ENCODE measurements at places on chromosomes 5 and 9. TPM values are rescaled to one million over a fixed set of nuclear protein-coding genes. Genes with fewer than 3 reads are reported as not detected.

Gene GDF9
- total RNA-seq: 1.7 TPM

DNA sequence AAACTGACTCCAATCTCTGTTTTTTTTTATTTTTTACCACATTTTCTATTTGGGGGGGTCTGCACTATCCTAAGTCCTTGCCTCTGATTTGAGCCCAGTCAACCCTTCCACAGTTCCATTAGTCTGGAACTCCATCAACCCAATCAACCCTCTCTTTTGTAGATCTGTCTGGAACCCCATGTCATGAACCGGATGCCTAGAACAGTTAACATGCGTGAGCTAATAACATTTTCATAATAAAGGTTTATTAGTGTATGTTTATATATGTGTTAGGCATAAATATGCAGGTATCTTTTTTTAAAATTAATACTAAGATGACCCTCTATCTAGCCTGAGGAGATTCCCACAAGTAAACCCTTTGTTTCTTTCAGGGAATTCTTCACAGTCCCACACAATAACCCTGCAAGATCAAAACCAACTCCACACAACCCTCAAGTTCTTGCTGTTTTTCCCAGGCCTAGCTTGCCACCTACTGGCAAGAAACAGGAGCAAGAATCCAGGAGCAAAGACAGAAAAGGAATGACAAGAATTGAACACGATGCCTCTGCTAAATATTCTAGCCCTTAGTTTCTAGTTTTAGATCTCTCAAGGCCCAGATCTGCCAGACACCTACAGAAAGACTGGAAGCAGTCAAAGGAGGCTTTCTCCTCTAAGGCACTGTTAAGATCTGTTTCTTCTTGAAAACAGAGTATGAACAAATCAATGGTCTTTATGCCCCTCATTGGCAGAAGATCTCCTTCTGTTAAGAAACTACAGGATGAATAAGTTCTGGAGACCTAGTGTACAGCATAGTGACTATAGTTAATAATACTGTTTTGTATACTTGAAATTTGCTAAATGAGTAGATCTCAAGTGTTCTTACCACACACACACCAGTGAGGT, 100.4 kb downstream of the TRIM36 start:
- DNase-seq: peak; percentile 80

DNA sequence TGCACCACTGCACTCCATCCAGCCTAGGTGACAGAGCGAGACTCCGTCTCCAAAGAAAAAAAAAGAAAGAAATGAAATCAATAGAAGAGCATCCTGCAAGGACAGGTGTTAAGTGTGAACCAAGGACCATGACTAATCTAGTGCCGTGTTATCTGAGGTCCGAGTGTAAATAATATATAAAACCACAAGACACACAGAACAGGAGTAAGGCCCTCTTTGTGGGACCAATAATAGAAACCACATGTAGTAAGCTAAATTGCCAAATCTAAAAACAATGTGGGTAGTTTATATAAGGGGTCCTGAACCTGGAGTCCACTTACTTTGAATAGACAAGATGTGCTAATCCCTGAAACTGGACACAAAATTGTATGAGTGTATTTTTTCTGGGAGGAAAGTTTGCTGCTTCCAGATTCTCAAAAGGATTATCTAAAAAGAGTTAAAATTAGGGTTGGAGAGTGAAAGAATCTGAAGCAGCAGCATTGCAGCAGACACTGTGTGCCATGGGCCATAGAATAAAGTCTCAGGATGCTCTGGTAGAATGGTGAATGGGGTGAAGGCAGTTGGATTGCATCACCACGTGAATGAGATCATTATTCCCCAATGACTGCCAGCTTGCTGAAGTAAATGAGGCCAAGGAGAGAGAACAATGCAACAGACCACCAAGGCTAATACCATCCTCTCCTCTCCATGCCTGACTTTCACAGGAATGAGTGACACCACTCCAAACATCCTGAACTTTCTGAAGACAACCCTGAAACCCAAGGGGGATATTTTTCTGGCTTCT, 222.7 kb downstream of the DCP2 start:
- DNase-seq: no peak

GRCh38 chr9:77561331-77562018, 86.6 kb downstream of the GNA14 start:
- no peak for DNase-seq

GRCh38 chr9:13446938-13447842, 167.7 kb upstream of the MPDZ start:
- peak; percentile 53 for DNase-seq

- DNase-seq: peak; percentile 50
Measured at GRCh38 chr9:70020991-70021571, 22.6 kb upstream of the MAMDC2 start.

Gene MUSK
- 10.8 TPM for total RNA-seq

DNA sequence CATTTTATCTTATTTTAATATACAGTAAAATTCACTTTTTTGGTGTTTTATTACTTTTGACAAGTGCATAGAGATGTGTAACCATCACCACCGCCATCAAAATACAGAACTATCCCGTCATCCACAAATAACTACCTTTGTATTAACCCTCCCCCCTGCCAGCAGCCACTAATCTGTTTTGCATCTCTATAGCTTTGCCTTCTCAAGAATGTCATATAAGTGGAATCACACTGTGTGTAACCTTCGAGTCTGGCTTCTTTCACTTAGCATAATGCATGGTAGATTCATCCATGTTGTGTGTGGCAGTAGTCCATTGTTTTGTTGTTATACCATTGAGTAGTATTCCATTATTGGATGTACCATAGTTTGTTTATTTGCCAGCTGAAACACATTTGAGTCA, 98.8 kb downstream of the BOD1 start:
- no peak for DNase-seq

- peak; percentile 30 for DNase-seq
Measured at GRCh38 chr9:129401623-129402370, 219.1 kb downstream of the C9orf50 start.

Gene CDC37L1
- 61.9 TPM for total RNA-seq

Gene CTXN3
- total RNA-seq: 4.6 TPM

GRCh38 chr5:393846-394275, 49.1 kb upstream of the EXOC3 start:
- DNase-seq: no peak

DNA sequence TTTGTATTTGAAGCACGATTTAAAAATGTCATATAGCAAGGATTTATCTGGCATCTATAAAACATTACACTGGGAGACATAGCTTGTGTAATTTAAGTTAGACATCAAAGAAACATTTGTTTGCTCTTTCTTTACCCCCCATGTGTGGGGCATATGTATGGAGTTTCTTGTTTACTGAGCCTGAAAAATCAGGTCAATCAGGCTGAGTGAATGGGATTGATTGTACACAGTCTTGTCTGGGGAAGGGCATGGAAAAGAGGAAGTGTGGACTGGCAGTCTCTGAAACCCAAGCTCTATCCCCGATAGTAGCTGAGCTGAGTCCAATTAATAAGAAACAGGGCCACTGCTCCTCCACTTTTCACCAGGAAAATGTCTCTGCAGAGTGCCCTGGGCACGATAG, 49.4 kb downstream of the SLC46A2 start:
- DNase-seq: no peak

Gene FREM1
- 18.2 TPM for total RNA-seq

DNA sequence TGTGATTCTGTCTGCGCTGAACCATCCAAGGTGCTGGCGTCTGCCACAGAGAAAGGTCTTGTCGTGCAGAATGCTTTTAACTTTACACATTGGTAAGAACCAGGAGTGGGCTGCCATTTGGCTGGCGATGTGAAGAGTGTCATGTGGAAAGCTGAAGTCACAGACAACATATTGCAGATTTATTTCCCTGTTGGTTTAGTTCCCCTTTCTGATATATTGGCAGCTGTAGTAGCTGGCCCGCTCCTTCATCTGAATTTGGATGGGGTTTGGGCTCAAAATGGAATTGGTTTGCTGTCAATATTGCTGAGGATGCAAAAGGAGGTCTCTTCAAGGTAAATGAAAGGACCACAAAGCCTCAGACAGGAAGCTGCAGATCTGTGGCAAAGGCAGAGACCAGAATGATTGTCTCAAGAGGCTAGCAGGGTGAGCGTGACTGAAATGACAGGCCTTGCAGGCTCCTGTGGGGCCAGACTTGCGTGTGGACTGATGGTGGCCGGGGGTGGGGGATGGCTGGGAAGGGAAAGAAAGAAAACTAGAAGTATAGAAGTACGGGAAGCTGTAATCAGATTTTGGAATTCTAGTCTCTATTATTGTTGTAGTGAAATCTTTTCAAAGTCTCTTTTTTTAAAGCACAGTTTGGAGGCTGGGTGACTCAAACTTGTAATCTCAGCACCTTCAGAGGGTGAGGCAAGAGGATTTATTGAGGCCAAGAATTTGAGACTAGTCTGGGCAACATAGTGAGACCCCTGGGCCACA, 25.1 kb upstream of the CD180 start:
- DNase-seq: no peak

DNA sequence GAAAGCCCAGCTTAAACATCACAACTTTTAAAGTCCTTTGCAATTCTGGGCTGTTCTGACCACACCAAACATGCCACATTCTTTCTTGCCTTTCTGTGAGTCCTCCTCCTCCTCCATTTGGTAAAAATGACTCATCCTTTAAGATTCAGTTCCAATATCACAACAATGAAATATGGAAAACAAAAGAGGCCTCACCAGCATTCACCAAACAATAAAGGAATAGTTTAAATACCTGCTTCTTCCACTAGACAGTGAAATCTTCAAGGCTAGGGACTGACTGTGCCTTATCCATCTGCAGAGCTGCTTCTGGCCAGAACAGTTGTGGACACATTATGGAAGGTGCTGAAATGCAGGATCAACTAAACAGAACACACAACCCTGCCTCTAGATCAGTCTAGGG, 36.0 kb downstream of the NR6A1 start:
- peak; percentile 13 for DNase-seq

- no peak for DNase-seq
Measured at GRCh38 chr5:126976520-126977172, 53.7 kb downstream of the MARCHF3 start.
